ENCODE measurements at places on chromosomes 6 and 20. TPM values are rescaled to one million over a fixed set of nuclear protein-coding genes. Genes with fewer than 3 reads are reported as not detected.

The SLC22A23 gene
- 23.3 TPM for total RNA-seq

The ACTL10 gene
- total RNA-seq = 0.20 TPM

- no peaks in the 10 kb centered on the region for H3K36me3 ChIP-seq
- no peaks in the 10 kb centered on the region for H3K27me3 ChIP-seq
- DNase-seq = no peak
- H3K4me3 ChIP-seq = no peak overlapping the region
- H3K4me1 ChIP-seq = no peaks in the 10 kb centered on the region
- no peak overlapping the region for H3K27ac ChIP-seq
Measured at GRCh38 chr20:48619126-48620101, 208.4 kb downstream of the PREX1 start.

GRCh38 chr20:51216850-51217249, 193.9 kb upstream of the KCNG1 start:
- H3K4me3 ChIP-seq = no peak overlapping the region
- H3K36me3 ChIP-seq = no peaks in the 10 kb centered on the region
- no peak overlapping the region for H3K27ac ChIP-seq
- no peak for DNase-seq

DNA sequence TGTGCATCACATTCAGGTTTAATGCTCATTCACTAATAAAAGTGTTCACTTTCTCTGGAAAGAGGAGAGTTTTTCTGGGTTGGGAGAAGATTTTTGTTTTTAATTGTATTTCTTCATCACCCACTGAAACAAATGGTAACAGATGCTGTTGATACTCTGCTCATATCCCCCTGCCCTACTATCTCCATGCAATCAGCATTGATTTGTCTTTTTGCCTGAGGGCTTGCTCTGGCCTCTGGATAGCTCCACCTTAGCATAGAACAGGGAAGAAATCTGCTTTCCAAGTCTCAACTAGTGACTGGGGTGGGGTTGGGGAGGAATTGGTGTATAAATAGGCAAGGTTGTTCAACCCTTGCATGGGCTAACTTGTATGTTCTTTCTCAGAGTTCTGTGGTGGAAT, 296.4 kb downstream of the KHDRBS2 start:
- H3K36me3 ChIP-seq = no peaks in the 10 kb centered on the region
- no peak overlapping the region for H3K4me3 ChIP-seq
- no peak for DNase-seq
- no peaks in the 10 kb centered on the region for H3K27me3 ChIP-seq
- no peaks in the 10 kb centered on the region for H3K4me1 ChIP-seq
- H3K27ac ChIP-seq = no peak overlapping the region

DNA sequence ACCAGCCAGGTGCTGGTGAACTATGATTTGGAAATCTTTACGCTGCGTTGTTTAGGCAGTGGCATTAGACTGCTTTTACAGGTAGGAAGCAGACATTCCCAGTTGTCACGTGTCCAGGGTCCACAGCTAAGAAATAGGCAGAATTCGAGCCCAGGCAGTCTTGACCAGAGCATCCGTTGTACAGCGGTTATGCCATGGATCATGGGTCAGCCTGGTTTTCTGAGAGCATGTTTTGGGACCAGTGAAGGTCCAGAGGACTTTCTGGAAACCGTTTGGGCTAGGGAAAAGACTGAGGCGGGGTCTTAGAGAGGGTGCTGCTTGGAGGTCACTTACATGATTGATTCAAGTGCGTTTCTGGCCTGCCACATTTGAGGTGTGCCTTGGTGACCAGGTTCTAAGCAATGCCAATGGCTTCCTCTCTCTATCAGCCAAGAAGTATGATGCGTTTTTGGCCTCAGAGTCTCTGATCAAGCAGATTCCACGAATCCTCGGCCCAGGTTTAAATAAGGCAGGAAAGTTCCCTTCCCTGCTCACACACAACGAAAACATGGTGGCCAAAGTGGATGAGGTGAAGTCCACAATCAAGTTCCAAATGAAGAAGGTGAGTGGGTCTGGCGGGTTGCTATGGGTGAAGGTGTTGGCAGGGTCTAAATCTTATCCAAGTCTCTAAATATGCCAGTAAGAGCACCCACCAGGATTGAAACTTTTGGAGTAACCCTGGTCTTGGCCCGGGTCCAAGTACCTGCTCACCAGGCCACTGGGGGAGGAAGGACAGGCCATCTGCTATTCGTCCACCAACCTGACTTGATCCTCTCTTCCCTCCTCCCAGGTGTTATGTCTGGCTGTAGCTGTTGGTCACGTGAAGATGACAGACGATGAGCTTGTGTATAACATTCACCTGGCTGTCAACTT, 1.8 kb downstream of the RPL10A start:
- peak overlapping the region; percentile 88 for H3K4me3 ChIP-seq
- H3K27ac ChIP-seq = no peak overlapping the region
- no peak for DNase-seq
- H3K27me3 ChIP-seq = no peaks in the 10 kb centered on the region
